ENCODE measurements at places on chromosomes 2 and 18.

- no peak for DNase-seq
Observed at GRCh38 chr18:28287146-28287545, 110.2 kb upstream of the CDH2 start.

- no peak for DNase-seq
Observed at GRCh38 chr2:108444941-108445840, 3.8 kb upstream of the GCC2 start.

DNA sequence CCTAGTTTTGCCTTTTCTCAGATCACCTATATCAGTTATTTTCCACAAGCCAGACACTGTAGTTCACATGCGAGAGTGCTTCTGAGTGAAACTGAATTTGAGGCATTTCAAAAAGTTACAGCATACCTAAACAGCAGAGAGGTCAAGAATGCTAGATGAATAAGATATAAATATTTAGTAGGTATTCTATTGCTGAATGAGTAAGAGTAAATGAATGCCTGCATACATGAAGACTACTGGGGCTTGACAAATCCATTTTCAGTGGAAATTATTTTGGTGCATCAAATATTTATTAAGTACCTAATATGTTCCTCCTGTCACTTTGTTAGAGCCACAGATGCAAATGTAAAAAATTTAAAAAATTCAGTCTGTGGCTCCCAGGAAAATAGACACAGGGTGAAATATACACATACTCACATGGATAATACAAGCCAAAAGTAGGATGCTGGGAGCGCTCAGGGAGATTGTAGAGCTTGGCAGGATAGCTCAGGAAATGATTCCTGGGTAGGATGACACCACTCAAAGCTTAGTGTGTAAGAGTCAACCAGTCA lies 27.6 kb upstream of the CDC42EP3 start:
- DNase-seq = no peak

- no peak for DNase-seq
Observed at GRCh38 chr2:45370369-45370768, 240.7 kb downstream of the SRBD1 start.

DNA sequence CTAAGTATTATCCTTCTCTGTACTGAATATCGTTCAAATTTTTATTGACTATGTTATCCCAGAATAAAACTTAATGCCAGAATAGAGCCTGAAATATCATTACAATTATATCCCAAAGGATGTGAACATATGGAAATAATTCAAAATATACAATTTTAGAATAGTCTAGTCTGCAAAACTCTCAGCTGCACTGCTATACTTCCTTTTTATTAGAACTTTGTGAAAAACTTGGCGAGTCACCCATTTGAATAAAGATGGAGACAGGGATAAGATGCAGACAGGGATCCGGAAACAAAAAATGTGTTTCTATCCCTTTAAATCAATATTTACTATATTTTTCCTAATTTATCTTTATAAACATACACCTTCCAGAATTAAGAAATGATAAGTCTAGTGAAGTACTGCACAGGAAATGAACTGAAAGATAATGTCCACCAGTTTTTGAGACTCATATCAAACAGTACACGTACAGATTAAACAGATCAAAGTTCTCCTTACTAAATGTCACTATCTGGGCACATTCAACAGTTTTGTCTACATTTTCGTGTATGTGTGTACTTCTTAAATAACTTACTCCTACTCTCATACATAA lies 107.8 kb downstream of the MEP1B start:
- DNase-seq = no peak

- no peak for DNase-seq
Observed at GRCh38 chr2:114192362-114192761, 250.1 kb upstream of the DPP10 start.

GRCh38 chr2:215521031-215521430 lies 85.2 kb upstream of the FN1 start:
- DNase-seq = no peak

- DNase-seq = no peak
Observed at GRCh38 chr2:212938144-212938793, 213.1 kb downstream of the IKZF2 start.

GRCh38 chr18:68734308-68734707 lies 19.4 kb upstream of the TMX3 start:
- no peak for DNase-seq

DNA sequence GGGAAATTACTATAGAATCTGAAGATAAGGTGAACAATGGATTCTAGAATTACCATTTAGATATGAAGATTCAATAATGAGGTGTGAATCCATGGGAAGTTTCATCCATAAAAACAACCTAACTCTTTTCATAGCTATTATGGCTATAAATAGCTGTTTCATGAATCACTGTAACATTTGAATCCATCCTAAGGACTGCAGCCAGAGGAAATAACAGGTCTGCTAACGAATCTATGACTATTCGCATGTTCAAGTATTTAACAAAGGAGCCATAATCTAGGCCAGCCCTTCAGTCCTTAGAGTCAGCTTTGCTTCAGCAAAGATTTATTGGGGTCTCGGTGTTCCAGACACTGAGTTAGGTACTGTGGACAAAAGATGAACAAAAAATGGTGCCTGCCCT lies 87.1 kb downstream of the MYOM1 start:
- no peak for DNase-seq

DNA sequence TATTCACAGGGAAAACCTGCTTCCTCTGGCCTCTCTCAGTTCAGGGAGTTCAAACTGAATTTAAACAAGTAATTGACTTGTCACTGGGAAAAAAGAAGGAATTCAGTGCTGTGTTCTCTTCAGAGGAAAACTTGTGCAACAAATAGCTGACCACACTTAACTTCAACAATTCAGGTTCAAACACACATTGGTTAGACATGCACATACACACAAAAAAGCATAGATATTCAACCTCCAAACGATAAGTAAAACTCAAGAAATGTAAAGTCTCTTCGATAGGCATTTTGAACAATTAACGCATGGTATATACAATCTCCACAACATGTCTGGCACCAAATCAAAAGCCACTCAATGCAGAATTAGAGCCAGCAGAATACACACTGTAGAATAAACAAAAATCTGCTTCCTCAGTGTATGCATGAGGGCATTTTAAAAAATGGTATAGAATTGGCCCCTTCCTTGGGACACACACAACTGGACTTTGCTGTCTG lies 269.0 kb downstream of the TCF4 start:
- no peak for DNase-seq

- no peak for DNase-seq
Observed at GRCh38 chr2:174148833-174149232, 99.5 kb downstream of the OLA1 start.

DNA sequence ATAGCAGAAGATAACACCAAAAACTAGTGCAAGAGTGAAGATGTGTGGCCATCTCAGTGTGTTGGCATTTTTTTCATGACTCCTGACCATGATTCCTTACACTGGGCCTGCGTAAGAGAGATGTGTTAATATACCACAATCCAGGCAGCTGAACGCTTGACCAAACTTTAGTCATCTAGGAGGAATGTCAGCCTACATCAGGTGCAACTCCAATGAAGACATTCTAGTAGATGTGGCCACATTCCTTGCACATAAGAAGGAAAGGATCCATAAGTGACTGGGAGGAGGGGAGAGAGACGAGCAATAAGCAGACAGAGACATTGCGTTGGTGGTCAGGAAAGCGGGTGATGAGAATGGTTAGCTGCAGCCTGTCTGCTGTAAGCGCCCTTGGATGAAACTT lies 42.6 kb downstream of the CYRIA start:
- no peak for DNase-seq

GRCh38 chr2:239277401-239278085 lies 123.3 kb downstream of the HDAC4 start:
- DNase-seq = no peak

DNA sequence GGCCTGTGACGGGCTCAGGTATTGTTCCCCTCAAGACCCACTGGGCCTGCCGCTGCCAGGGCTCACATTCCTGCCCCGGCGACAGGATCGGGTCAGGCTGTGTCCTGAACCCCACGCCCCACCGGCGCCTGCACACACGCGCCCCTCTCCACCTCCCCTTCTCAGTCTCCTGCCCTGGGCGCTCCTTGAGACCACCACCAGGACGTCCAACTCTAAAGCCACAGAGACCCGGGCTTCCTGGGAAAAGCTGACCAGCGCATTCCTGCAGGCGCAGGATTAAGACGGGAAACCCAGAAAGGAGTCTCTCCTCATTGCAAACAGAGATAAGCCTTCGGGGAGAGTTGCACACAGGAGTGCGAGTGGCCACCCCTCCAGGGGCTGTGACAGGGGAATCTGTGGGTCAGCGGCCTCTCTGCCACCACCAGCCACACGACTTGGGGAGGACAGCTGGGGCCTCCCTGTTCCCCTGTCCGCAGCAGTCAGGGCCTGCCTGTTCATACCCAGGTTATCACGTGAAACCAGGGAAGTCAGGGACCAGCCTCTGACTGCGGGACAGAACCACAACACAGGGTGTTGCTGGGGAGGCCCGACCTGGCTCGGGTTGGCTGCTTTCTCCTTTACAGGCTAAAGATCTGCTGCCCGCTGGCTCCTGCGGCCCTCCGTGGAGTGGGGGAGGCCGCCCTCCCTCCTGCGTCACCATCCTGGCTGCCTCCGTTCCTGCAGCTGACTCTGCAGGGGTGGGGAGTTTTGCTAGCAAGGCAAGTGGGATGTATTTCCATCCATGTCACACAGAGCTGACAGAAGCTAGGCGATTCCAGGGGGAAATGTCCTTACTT lies 88.8 kb downstream of the ZCCHC2 start:
- DNase-seq = no peak

DNA sequence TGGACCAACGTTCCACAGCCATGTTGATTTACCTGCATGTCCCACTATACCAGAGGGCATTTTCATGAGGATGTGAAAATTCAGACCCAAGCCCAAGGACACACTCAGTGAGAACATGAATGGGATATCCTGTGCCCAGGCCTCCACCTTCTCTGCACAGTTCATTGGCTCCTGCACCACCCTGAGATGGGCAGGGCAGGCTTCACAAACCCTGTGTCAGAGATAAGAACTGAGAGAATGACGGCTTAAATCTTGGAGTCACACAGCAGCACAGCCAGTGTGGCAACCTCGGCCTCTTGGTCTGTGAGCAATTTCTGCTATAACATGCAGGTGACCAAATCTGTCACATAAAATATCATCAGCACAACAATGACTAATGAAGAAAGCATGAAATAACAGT lies 71.9 kb downstream of the UXS1 start:
- no peak for DNase-seq

GRCh38 chr2:135636982-135637381 lies 104.7 kb upstream of the UBXN4 start:
- DNase-seq = no peak

DNA sequence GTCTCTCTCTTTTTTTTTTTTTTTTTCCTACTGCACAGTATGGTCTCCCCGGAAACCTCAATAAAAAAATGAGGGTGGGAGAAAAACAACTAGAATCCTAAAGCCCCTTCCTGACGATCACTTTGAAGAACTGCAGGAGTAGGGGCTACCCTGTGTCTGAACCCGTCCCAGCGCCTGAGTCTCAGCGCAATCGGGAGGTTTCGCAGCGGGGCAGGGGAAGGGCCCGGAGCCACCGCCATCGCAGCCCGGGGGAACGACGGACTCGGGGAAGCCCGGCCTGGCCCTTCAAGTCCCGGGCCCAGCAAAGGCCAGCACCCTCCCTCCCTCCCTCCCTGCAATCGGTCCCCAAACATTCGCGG lies 411 bp downstream of the NARS1 start:
- DNase-seq = no peak

DNA sequence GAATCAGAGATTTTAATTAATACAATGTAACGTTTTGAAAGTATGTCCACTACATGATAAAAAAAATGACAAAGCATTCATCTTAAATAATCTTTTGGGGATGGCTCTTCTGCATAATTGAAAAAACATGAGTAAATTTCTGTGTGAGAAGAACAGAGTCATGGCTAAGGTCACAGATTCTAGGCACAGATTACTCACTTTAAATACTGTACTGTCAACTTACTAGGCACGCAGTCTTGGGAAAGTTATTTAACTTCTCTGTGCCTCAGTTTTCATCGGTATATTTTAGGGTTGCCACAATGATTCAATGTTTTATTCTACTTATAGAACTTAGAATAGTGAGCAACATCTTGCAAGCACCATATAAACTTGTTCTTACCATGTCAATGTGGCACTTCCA lies 49.2 kb downstream of the TMEFF2 start:
- no peak for DNase-seq

DNA sequence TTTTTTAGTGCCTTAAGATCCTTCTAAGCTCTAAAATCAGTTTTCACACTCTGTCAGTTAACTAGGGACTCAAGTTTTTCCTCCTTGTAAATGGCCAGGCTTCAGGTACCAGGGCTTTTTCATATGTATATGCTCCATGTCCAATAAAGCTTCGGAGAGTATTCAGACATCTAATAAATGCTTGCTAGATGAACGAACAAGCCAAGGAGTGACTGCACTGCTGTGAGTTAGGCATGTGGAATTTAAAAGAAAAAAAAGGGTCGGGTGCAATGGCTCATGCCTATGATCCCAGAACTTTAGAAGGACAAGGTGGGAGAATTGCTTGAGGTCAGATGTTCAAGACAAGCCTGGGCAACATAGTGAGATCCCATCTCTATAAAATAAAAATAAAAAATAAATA lies 81.9 kb downstream of the CDH2 start:
- no peak for DNase-seq

DNA sequence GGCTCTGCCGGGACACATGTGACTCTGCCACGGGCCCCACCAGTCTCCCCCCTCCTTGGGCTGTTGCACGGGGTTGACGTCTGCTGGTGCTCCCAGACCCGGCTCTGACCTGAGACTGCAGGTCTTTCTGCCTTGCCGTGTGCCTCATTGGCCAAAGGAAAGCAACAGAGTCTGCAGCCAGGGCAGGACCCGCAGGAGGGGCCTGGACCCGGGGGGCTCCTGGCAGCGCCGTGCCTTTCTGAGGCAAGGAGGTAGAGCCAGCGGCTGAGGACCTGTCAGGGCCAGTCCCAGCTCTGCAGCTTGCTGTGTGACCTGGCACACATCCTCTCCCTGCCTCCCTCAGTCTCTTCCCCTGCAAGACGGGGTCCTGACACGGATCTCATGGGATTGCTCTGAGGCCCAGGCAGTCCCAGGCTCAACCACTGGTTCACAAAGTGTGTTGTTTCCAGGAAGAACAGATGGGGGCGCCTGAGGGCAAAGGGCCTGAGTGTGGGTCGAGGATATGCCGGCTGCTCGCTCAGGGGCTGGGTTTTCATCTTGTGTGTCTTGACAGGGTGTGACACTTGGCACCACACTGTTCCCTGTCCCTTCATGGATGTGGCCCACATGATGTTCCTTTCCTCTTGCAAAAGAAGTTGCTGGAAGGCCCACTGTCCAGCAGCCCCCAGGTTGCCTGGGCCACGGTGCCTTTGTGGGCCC lies 9.0 kb downstream of the CAPN10 start:
- DNase-seq = no peak

- DNase-seq = no peak
Observed at GRCh38 chr2:181430406-181431118, 26.6 kb upstream of the ITGA4 start.

- DNase-seq = no peak
Observed at GRCh38 chr18:76707534-76707933, 114.8 kb upstream of the ZNF236 start.

- no peak for DNase-seq
Observed at GRCh38 chr2:128369108-128369555, 50.5 kb upstream of the HS6ST1 start.

GRCh38 chr2:191274413-191274815 lies 29.2 kb downstream of the MYO1B start:
- no peak for DNase-seq

- no peak for DNase-seq
Observed at GRCh38 chr2:134836986-134837385, 1.4 kb upstream of the ACMSD start.
